ENCODE measurements at places on chromosomes 2 and 18.

DNA sequence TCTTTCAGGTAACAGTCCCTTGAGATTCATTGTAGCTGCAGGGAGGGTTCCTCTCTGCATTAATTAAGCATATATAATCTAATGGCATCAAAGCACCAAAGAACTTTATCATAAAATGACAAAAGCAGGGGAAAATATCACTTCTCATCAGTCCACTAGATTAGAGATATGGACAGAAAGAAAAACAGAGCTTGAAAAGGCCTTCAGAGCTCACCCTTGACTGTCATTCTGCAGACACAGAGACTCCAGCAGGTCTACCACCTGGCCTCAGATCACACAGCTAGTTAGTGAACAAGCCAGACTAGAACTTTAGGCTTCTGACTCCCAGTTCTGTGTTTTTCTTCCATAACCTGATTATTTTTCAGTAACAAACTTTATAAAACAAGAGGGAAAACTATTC lies 88.5 kb downstream of the FIGN start:
- DNase-seq, result no peak

DNA sequence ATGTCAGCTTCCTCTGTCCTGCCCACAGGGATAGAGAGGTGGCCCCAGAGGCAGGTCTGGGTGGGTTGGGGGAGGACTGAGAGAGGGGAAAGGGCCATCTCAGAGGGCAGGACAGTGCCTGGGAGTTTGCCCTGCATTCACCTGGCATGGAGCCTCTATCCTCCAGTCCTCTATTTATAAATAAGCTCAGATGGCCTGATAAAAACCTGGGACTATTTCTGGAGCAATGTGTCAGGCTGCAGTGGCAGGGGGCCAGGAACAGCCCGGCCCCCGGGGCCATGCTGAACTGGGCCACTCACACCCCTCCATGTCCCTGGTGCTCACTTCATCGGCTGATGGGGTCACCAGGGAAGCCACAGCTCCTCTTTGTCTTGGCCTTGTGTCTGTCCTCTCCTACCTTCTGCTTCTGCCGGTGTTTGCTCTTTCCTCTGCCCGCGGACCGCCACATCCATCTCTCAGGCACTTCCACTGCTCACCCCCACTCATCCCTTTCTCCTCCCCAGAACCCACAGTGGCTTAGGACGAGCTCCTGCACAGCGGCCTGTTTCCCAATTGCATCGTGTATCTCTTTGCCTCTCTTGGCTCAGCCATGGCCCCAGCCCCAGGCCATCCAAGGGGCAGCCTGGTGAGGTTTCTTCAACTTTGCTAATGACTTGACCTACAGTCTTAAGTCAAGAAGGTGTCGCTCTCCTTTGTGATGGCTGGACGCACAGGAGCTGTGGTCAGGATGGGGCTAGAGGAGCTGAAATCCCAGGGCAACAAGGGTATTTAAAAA lies 38.8 kb downstream of the SCTR start:
- no peak for DNase-seq

DNA sequence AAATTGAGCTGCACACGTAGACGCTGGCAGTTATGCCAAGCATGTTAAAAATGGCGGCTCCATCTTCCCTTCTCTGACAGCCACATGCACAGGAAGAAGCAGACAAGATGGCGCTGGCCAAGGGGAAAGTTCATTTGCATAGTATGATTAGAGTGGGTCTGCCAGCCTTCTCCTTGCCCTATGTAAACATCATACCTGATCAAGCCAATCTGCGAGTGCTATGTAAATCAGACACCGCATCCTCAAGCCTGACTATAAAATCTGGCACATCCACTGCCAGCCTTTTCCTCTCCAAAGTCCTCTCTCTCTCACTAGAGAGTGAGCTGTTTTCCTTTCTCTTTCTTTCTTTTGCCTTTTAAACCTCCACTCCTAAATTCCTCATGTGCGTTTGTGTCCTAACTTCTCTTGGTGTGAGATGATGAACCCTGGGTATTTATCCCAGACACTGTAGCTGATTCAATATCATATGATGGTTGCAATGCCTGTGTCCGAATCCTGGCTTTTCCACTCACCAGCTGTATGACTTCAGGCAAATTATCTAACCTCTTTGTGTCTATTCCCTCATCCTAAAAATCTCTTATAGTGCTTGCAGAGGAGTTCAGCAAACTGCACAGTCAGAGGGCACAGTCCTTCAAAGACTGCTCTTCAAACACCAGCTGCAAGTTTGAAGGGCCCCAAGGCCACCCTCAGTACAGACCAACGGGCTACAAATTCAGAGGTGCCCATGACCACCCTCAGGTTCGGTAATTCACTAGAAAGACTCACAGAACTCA lies 39.3 kb upstream of the ITSN2 start:
- DNase-seq, result no peak

DNA sequence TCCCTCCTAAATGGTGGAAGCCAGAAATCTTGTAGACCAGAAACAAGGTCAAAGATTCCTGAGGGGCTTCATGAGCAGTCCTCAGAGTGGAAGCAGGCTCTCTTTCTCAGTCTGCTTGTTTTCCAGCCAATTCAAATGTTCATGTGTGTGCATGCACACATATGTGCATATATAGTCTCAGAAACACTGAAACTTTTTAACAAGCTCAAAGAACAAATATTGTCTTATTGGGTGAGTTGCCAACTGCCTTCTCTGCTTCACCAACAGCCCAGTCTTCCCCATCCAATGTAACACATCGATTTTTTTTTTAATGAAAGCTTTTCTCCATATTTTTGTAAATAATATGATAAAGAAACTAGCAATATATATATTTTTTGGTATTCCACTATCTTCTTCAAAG lies 3.7 kb downstream of the CACNB4 start:
- DNase-seq, result no peak

Measured in kidney glomerular epithelial cell (primary cell).